Thoracic aorta (tissue), 2 donors: ENCODE measurements at places on chromosomes 13 and 19.

DNA sequence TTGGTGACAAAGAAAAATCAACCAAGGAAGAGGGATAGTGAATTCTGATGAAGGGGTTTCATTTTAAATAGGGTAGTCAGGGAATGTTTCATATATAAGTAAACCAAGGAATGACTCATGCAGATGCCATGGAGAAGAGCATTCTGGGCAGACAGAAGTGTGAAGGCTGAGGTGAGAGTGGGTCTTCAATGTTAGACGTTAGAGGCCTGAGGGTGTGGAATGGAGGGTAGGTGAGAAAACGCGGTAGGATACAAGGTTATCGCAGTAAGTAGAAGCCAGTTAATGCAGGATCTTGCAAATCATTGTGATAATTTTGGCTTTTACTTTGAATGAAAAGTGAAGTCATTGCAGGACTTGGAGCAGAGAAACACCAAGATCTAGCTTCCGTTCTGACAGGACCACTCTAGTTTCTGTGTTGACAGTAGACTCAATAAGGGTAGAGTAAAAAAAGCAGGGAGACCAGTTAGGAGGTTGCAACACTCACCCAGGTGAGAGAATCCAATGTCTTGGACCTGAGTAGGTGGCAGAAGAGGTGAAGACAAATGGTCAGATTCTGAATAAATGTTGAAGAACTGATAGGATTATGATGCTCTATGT is 225.2 kb upstream of the TMTC4 start:
- DNase-seq, result no peak

- no peak for DNase-seq
Measured at GRCh38 chr19:29564574-29565005, 38.8 kb downstream of the VSTM2B start.

DNA sequence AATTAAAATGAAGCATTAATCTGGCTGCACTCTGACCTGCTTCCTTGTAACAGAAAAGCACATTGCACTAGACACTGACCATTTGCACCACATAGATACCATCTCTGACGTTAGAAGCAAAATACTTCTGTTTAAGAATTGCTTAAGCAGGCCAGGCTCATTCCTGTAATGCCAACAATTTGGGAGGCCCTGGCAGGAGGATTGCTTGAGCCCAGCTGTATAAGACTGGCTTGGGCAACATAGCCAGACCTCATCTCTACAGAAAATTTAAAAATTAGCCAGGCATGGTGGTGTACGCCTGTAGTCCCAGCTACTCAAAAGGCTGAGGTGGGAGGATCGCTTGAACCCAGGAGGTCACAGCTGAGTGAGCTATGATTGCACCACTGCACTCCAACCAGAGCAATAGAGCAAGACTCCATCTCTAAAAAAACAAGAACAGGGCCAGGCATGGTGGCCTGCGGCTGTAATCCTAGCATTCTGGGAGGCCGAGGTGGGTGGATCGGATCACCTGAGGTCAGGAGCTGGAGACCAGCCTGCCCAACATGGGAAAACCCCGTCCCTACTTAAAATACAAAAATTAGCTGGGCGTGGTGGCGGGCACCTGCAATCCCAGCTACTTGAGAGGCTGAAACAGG is 7.0 kb upstream of the TLE6 start:
- no peak for DNase-seq

DNA sequence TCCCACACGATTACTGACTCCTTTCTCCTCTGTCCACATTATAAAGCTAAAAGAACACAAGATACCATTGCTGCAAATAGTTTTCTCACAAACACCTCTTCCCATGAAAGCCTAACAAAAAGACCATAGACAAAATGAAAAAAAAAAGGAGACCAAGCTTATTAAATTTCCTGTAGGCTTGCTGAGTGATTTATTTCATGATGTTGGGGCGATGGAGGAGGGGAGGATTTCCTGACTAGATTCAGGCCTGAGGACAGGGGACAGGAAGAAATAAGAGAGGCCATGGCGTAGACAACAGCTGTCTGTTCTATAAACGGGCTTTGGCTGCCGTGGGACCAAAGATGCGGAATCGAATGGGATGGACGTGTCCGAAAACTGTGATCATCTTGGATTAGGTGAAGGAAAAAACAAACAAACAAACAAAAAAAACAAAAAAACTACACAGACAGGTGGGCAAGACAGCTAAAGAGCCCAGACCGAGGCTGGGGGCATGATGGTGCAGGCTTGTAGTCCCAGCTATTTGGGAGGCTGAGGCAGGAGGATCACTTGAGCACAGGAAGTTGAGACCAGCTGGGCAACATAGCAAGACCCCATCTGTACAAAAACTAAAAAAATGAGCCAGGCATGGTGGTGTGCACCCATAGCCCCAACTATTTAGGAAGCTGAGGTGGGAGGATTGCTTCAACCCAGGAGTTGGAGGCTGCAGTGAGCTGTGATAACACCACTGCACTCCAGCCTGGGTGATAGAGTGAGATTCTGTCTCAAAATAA is 5.3 kb downstream of the TMPRSS9 start:
- DNase-seq, result no peak

GRCh38 chr13:74158571-74159352 is 24.6 kb upstream of the KLF12 start:
- no peak for DNase-seq

GRCh38 chr19:17194608-17195007 is 20.5 kb upstream of the USE1 start:
- no peak for DNase-seq

GRCh38 chr19:49417088-49417487 is 6.2 kb downstream of the PTH2 start:
- no peak for DNase-seq

DNA sequence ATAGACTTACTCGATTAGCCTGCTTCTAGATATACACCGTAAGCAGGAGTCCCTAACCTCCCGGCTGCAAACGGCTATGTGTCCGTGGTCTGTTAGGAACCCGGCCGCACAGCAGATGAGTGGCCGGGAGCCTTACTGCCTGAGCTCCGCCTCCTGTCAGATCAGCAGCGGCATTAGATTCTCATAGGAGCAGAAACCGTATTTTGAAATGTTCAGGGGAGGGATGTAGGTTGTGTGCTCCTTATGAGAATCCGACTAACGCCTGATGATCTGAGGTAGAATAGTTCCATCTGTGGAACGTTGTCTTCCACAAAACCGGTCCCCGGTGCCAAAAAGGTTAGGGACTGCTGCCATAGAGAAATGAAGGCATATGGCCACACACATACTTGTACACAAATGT is 1491.9 kb downstream of the SLITRK5 start:
- DNase-seq, result no peak

DNA sequence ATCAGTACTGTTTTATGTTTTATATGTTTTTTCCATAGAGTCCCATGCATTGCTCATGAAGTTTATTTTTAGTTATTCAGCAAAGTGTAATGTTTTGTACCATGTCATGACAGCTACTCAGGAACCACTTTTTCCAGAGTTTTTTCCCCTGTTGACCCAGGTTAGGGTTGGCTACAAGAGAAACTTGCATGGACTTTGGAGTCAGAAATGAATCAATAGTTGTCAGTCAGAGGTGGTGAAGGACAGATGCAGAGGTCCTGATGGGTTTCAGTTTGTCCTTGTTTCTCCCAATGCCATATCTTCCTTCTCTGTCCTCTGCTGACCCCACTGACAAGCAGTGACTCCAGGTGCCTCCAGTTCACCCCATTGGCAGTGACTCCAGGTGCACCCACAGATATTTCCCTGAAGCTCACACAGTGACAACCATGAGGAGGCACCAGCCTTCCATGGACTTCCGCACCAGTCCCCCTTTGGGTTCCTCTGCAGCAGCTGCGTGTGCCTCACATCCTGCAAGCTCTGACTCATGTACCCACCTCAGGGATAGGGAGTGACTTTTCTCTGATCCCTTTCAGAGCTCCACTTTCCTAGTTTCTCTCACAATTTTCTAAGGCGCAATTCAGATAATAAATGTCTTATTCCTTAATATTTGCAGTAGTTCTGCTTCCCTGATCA is 92.1 kb downstream of the AKAP11 start:
- no peak for DNase-seq

DNA sequence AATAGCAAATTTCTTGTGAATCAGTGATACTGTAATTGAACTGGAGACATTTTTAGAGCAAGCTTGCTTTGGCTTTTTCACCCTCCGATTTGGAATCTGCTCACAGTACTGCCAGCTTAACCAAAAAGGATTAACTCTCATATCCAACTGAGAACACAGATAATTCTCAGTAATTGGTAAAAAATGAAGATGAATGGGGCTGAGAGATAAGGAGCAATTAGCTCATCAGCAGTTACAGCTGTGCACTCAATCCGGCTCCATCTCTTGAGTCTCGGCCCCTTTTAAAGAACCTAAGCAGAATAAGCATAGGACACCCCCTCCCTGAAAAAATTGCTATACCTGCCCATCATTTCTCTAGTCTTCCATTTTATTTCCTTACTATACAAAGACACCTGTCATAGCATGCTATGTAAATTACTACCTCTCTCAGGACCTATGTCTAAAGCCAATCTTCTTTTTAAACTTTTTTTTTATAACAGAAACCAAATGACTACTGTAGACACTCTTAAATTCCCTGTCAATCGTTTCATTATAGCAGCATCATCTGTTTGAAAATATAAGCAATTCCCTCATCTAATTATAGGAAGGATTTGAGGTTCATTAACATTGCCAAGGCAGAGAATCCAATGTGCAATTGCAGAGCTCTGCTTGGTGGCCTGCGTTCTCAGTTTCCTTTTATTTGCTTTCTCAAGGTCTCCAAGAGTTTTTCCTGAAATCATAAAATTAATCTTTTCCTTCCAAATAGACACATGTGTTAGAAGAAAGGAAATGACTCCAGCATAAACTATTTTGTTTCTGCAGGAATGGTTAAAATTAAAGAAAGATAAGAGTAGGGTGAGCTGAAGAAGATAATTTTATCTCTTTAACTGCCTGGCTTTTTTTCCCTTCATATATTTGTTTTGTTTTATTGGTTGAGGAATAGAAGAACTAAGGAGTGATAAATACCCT is 242.1 kb downstream of the DACH1 start:
- no peak for DNase-seq

DNA sequence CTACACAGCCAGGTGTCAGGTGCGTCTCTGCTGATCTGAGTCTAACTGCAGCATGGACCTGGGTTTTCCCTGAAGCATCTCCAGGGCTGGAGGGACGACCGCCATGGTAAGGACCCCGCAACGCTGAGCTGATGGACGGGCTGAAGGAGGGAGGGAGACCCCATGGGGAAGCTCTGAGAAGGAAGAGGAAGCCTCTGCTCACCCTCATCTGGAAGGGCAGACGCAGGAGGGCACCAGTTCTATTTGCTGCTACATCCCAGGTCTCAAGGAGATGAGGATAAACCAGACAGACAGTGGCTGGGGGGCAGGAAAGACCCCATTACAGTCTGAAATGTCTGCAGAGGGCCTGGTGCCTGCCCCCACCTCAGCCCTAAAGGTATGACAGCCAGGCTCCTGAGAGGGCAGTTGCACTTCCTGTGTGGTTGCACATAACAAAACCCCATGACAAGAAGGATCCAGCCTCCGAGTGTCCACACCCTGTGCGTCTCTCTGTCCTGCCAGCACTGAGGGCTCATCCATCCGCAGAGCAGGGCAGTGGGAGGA is at the start of gene LILRA2:
LILRA2 (plus strand) TSS at position 461 of the 543 bp plus-strand sequence. CDS start 89 bp downstream, outside the sequence.
- DNase-seq, result no peak

DNA sequence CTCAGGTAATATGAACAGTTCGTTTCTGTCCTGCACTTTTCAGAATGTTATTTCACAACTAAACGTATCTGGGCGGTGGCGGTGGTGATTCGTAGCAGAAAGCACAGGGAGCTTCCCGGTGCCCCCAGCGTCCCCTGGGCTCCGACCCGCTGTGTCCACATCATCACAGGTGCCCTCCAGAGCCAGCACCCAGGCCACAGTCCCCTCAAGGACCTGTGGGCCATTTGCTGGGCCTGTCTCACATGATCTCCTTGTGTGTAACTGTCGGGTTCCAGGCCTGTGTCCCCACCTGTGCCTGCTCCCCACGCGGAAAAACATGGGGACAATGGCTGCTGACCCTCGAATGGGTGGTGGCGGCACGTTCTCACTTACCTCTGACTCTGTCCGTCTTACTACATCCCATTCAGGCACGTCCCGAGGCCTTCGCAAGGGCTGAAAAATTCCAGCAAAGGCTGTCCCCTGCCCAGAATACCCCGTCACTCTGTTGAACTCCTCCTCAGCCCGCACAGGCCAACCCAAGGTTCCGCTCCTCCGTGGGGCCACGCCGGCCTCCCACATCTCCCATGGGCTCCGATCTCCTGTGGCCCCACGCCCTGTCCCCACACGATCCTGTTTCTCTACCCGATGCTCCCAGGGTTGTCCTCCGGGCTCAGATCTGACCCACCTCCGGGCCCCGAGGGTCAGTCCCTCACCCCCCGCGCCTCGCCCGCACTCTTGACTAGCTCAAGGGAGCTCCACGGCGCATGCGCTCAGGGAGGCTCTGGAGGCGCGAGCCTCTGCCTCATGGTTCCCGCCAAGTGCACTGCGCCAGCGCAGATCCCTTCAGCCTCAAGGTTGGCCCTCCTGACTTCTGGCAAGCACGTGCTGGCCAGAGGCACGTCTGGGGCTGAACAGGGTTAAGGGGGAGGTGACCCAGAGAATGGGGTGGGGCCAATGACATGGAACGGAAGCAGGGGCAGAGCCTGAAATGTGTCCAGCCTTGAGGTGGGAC is 21.2 kb downstream of the DEDD2 start:
- no peak for DNase-seq

- DNase-seq, result no peak
Measured at GRCh38 chr19:677601-678436, 1.6 kb downstream of the FSTL3 start.

- DNase-seq, result no peak
Measured at GRCh38 chr13:98344392-98344791, 167.3 kb upstream of the RNF113B start.

DNA sequence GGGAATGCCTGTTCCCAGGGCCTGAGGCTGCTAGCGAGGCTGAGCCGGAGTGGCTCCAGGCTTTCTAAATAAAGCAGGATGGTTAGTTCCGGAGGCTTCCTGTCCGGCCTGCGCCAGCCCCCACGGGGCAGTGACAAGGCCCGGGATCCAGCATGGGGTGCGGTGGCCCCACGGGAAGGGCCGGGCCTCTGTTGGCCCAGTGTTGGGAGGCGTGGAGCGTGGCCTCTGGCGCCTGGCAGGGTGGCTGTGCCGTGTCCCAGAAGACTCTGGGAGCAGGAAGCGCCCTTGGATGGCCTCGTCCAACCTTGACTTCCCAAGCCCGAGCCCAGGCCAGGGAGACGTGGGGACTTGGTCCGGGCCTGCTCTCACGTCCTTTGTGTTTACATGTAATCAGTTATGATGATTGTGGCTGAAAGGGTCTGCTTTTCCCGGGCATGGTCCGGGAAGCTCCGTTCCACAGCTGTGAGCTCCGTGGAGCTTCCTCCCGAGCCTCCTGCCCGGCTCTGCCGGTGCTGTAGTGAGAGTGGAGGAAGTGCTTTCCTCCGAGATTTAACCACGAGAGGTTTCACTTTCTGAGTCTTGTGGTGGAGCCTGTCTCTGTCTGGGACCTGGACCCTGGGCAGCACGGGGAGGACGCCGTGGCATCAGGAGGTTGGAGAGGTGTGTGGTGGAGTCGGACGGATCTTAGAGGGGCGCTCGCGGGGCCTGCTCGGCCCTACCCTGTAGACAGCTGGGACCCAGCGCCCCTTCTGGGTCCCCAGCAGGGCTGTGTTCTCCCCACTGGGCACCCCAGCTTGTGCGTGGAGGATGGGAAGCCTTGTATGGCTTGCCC is 4.6 kb downstream of the GNA11 start:
- DNase-seq, result no peak
